GM20000 (cell line): ENCODE measurements at places on chromosomes 6 and 20.

GRCh38 chr20:14726591-14726990 lies 389.2 kb upstream of the FLRT3 start:
- no peak for DNase-seq

- no peak for DNase-seq
Observed at GRCh38 chr20:48776306-48776705, 51.5 kb downstream of the PREX1 start.

DNA sequence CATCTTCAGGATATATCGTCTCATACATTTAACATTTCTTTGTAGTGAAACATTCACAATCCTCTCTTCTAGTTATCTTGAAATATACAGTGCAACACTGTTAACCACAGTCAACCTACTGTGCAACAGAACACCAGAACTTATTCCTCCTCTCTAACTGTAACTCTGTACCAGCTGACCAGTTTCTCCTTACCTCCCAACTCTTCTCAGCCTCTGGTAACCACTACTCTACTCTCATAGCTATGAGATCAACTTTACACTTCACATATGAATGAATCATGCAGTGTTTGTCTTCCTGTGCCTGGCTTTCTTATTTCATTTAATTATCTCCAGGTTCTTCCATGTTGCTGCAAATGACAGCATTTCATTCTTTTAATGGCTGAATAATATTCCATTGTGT lies 337.6 kb downstream of the BTBD9 start:
- no peak for DNase-seq

- no peak for DNase-seq
Observed at GRCh38 chr20:45318948-45319347, 10.8 kb upstream of the MATN4 start.

GRCh38 chr6:14776307-14776706 lies 469.6 kb upstream of the JARID2 start:
- no peak for DNase-seq

- no peak for DNase-seq
Observed at GRCh38 chr6:43968110-43968965, 158.9 kb downstream of the MRPL14 start.
